ENCODE measurements at places on chromosomes 11 and 22. TPM values are rescaled to one million over a fixed set of nuclear protein-coding genes. Genes with fewer than 3 reads are reported as not detected.

- DNase-seq: no peak
Measured at GRCh38 chr11:30436801-30437200, 113.9 kb downstream of the ARL14EP start.

GRCh38 chr11:73784080-73784634, 3.5 kb upstream of the MRPL48 start:
- DNase-seq: no peak

GRCh38 chr11:96303980-96304379, 39.0 kb downstream of the MAML2 start:
- no peak for DNase-seq

Gene CHRM1
- not detected for polyA plus RNA-seq

DNA sequence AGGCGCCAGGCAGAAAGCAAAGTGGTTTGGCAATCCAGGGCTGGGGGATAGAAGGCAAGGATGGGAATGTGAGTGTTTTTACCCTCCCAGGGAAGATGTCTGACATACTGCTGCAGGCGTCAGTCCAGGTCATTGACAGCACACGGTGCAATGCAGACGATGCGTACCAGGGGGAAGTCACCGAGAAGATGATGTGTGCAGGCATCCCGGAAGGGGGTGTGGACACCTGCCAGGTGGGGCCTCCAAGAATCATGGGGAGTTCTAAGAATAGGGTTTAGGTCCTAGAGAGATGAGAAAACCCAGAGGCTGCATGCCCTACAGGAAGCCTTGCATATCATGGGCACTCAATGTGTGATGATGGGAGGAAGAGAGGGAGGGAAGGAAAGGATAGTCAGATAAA, 28.3 kb upstream of the SMIM35 start:
- DNase-seq: no peak

Gene CRACR2B
- 21.7 TPM for polyA plus RNA-seq

GRCh38 chr22:29345932-29346331, 30.4 kb upstream of the RASL10A start:
- no peak for DNase-seq
